ENCODE measurements at places on chromosomes 16 and 17.

- DNase-seq = no peak
Observed at GRCh38 chr16:85968041-85968920, 69.3 kb downstream of the IRF8 start.

- no peak for DNase-seq
Observed at GRCh38 chr17:51188271-51188833, 22.1 kb downstream of the NME2 start.

DNA sequence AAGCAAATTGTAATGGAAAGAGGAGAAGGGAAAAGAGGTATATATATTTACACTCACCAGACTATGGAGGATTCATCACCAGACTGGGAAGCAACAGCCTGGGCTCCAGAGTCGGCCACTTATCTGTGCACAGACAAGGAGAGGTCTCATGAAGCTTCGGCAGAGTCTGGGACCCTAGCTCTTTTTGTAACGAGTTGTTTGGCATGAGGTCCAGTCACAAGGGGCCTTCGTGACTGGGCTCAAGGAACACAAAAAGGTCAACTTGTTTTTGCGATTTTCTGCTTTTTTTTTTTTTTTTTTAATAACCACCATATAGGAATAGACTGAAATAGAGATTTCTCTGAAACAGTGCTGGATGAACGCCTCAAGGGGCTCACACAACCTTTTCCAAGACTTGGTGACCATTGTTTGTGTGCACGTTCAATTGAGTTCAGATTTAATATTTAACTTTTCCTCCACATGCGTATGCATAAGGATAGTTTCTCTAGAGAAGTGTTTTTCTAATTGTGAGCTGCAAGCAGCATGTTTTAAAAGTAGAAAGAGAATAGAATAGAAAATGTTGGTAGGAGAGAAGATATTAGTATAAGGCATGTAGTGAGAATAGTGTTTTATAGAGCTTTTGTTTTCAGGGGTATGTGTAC, 25.8 kb downstream of the BPTF start:
- DNase-seq = no peak

DNA sequence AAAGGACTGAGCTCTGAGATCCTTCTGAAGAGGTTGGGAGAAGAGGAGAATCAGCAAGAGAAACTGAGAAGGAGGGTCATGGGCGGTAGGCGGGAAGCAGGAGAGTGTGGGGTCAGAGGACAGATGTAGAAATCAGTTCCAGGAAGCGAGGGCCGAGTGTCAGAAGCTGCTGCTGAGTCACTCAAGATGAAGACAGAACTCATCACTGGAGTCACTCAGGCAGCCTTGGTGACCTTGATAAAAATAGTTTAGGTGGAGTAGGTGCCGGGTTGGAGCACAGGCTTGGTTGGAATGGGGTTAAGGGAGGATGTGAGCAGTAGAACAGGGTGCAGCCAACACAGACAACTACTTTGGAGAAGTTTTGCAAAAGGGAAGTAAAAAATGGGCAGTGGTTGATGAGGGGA, 6.1 kb upstream of the ITGAM start:
- peak; percentile 81 for DNase-seq

GRCh38 chr16:24851700-24852099, 5.9 kb downstream of the SLC5A11 start:
- no peak for DNase-seq

GRCh38 chr16:85982563-85982939, 83.6 kb downstream of the IRF8 start:
- peak; percentile 77 for DNase-seq

GRCh38 chr17:44350733-44351226, 5.7 kb downstream of the GRN start:
- peak; percentile 87 for DNase-seq

DNA sequence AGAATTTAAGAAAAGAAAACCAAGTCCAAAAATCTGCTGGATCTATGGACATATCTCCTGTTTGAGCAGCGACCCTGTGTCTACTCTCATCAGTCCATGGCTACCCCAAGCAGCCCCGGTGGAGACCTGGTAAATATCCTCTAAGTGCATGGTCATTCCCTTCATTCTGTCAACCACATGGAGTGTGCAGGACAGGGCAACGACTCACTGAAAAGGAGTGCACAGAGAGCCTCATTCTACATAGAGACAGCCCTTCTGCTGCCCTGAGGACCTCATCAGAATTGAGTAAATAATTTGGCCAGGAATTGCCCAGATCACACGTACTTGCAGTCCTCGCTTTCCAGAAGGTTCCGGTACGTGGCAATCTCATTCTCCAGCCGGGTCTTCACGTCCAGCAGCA, 3.0 kb downstream of the KRT38 start:
- no peak for DNase-seq

DNA sequence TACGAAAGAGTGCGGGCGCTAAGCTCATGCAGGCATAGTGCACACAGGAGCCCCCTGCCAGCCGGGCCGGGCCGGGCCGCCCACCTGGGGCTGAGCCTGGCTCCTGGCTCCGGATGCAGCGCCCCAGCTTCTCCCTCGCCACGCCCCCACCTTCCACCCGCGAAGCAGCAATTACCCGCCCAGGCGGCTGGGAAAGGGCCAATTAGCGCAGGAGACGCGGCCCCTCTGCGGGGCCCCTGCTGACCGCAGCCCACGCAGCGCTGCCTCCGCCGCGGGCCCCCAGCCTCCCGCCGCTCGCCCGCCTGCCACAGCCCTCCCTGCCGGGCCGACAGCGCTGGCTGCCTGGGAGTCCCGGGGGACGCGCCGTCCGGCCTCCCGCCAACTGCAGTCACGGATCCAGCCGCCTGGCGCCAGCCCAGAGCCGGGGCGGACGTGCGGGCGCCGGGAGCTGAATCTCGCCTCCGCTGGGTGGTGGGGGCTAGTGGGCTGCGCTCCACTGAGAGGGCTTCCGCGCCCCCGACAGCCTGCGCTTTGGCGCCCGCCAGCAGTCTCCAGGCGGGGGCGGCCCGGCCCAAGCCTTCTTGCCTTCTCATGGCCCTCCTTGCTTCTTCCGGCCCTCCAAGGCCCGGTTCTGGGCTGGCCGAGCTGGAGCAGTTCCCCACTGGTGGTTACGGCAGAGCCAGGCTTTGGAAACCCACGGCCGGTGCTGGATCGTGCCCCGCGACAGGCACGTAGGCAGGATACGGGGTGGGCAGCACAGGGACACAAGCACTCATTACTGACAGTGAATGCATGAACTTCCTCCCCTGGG, 14.9 kb upstream of the CBFB start:
- DNase-seq = peak; percentile 71
